ENCODE measurements at places on chromosomes 2 and 18.

DNA sequence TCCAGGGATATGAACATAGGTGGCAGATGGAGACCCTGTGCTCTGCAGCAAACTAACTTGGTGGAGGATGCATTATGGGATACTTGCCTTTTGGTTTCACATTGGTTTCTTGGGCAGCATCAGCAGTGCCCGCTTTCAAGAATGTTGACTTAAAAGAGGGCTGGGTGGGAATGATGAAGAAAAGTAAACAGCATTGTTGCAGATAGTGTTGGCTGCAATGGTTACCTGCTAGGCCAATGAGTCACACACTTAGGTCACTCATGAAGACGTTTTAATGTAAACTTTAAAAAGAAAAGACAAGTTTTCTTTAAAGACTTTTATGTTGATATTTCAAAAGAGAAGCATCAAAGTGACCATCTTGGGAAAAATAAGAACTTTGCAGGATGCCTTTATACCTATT, 26.1 kb upstream of the FAM237A start:
- no peak for DNase-seq

DNA sequence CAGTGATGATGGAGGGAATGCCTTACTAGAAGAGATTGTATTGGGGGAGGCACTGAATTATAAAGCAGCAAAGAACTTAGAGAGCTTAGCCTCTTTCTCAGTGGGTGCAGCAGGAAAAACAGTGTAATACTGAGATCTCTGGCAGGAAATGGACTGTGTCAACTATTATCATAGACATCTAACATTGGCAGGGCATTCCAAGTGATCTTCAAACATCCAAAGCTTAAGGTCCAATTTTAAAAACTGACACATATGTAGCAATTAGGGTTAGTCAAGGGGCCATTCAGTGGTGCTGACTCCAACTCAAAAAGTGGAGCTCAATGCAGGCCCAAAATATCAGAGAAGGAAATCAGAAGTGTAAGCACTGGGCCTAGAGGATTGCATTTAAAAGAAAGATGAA, 106.6 kb upstream of the DDX18 start:
- no peak for DNase-seq

GRCh38 chr2:65142515-65142914, 12.6 kb upstream of the RAB1A start:
- DNase-seq = no peak

- no peak for DNase-seq
Measured at GRCh38 chr2:95215018-95215612, 7.8 kb downstream of the ZNF892 start.

DNA sequence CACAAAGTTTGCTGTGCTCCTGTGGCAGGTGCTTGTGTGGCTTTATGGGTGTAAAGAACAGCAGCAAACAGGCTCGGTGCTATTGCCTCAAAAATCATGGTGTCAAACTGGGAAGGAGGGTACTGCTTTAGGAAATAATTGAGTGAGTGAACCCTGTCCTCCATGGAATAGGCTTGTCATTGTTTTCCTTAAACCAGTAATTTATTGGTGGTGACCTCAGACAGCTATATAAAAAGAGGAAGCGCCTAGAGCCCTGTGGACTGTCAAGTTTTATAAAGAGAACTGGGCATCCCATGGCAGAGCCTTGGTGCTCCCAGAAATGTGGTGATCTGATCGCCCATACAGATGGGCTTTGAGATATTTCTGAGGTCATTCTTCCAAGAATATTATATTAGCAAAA, 4.7 kb upstream of the CXCR4 start:
- no peak for DNase-seq

DNA sequence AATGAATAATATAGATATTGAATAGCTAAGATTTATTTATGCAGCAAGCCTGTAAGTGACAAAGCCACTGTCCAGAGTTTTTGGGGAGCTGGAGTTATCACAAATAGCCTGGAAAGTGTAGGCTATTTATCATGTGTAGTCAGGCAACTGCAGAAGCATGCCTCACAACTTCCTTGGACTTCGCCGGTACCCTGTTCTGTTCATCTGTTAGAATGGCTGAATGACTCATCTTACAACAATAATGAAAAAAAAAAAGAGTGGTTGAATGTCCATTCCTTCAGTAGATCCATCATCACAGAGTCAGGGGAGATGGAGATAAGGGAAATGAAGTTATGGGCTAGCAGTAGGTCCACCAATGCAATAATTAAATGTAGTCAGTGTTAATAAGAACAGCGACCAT, 24.0 kb upstream of the ATP5MC3 start:
- DNase-seq = no peak

DNA sequence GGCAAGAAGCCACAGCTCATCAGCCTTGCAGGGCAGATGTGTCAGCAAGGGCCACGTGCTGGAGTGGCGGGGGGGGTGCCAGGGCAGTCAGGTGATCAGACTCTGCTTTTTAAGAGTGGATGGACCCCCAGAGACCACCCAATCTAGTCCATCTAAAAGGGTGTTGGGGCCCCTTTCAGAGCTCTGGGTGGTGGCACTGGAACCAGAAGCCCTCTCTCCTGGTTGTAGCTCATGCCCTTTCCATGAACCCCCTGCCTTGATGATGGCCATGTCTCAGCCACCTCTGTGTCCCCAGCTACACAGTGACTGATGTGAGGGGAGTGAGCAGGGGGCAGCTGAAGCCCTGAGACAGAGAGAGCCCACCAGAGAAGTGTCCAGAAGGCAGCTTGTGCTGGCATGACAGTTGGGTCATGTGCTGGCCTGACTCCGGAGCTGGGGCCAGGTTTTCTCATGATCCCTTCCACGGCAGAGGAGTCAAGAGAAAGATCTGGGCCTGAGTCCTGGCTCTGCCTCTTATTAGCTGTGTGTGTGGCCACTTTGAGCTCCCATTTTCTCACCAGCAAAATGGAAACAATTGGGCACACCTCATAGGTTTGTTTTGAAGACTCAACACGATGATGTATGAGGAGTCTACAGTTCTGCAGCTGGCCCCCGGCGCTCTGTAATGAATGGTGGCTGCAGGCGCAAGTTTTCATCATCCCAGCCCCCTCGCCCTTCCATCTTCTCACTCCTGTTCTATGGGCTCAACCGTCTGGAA, 195.7 kb downstream of the ZFP36L2 start:
- DNase-seq = no peak

- no peak for DNase-seq
Measured at GRCh38 chr2:86315084-86315483, 22.3 kb downstream of the REEP1 start.

- no peak for DNase-seq
Measured at GRCh38 chr2:200050921-200051610, 95.7 kb downstream of the MAIP1 start.

- DNase-seq = peak; percentile 88
Measured at GRCh38 chr2:54212456-54212855, 43.6 kb downstream of the TSPYL6 start.

DNA sequence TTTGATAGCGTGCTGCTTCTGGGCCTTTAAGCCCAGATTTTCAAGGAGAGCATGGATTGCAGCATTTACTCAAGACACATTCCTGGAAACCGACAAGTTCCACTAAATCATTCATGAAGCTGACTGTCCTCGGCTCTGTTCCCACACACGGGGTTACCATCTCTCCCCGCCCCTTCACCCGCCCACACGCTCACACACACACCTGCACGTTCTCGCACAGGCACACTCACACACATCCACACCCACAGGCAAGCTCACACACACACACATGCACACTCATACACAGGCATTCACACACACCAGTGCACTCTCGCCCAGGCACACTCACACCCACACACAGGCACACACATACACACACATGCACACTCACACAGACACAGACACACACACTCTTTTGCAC, 150.0 kb upstream of the AGAP1 start:
- DNase-seq = no peak

DNA sequence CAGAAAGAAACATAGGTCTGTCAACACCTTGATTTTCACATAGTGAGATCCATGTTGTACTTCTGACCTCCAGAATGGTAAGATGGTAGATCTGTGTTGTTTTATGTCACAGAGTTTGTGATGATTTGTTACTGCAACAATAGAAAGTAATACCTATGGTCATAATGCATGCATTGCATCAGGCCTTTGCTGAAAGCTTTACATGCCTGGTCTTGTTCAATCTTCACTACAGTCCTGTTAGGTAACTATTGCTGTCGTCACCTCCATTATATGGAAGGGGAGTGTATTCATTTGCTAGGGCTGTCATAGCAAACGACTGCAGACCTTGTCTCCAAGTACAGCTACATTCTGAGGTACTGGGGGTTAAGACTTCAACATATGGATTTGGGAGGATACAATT, 243.5 kb downstream of the ANAPC1 start:
- DNase-seq = no peak

DNA sequence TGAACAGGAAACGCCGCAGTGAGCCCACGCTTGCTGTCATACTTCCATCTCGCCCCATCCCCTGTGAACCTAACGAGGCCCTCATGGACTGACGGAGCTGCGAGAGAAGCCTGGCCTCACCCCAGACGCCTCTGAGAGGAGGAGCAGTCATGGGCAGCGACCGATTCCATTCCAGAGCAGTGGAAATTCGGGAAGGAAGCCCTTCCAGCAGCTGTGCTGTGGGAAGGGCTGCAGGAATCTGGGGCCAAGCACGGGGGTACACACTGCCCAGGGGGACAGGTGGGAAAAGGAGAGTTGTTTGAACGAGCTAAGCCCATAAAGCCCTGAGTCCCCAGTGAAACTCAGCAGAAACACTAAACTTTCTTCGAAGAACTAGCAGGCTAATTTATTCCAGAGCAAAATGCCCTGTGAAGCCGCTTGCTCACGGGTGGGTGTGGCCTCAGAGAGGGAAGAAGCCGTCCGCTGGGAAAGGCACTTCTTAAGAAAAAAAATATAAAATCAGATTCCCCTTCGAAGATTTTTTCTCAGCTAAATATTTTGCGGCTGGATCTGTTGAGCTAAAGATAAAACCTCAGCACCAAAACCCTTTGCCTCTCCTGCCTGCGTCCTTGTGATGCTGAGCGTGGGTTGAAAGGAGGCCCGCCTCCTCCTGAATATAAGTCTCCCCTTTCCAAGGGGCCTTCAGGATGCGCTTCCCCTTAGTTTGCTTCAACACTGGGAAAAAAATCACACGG, 38.2 kb downstream of the ANKMY1 start:
- DNase-seq = no peak

DNA sequence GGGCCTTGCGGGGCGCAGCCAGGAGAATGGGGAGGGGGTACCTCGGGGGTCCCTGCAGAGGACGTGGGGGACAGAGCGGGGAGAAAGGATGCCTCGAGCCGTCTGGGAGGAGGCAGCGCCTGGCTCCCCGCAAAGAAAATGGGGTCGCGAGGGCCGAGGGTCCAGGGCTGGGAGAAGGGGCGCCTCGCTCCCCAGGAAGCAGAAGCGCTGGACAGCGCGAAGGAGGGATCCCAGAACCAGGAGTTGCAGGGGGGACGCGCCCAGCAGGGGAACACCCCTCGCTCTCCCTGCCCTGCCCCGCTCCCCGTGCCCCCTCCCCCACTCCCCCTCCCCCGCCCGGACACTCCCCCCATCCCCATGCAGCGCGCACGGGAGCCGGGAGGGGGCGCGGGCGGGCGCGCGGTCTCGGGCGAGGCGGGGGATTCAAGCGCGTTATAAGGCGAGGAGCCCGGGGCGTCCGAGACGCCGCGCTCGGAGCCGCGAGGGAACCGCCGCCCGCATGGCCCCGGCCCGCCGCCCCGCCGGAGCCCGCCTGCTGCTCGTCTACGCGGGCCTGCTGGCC, at the start of gene ERFE:
ERFE (plus strand) TSS at position 462 of the 562 bp plus-strand sequence; CDS start at position 500, 38 bp downstream.
- DNase-seq = no peak

- no peak for DNase-seq
Measured at GRCh38 chr18:34758378-34758948, 48.4 kb downstream of the DTNA start.

DNA sequence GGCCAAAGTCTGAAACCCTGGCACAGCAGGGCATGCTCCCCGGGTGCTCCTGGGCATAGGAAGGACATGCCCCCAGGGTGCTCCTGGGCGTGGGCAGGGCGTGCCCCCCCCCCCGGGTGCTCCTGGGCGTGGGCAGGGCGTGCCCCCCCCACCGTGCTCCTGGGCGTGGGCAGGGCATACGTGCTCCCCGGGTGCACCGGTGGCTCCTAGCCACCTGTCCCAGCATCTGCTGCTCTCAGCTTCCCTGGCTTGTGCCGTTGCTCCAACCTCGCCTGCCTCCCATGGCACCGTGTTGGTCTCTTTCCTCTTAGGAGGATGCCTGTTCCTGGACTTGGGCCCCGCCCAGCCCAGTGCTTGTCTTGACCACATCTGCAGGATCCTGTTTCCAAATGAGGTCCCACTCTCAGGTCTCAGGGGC, 95.6 kb upstream of the CTDP1 start:
- no peak for DNase-seq

DNA sequence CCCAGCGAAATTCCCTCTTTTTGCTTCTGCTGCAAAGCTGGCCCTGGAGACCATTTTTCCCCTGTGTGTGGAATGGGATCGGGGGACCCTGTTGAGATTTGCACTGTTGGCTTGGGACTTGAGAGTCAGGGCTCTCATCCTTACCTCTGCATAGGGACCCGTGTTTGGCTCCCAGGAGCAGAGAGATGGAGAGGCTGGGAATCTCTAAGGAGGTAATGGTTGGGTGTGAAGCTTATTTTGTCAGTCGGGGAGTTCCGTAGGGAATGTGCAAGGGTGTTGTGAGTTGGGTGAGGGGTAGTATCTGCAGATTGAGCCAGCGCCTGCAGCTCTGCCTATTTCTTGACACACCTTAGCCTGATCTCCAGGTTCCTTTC, 4.5 kb downstream of the GATA6 start:
- no peak for DNase-seq

- no peak for DNase-seq
Measured at GRCh38 chr2:202564226-202564625, 70.5 kb upstream of the FAM117B start.

DNA sequence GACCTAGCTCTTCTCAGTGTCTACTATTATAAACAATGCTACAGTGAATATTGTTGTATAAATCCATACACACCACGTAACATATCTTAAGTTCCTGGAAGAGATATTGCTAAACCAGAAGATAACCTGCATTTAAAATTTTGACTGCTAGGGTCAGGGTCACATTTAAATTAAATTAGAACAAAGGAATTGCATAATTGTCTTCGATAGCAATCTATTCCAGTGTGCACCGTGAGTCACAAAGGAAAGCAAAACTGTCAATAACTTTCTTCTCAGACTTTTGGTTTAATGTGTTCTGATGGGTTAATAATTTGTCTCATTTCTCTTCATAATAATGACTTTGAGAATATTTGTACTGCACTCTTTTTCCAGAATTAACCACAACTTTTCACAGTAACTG, 4.2 kb downstream of the GEN1 start:
- DNase-seq = no peak

GRCh38 chr18:59357928-59358327, 1.1 kb downstream of the LMAN1 start:
- peak; percentile 47 for DNase-seq

Data from HS-5 (cell line).